Amygdala (tissue), 56 donors: ENCODE measurements at places on chromosomes 7 and 10.
A peak's percentile ranks its signal among the peaks of the same experiment; 100 is the strongest.

DNA sequence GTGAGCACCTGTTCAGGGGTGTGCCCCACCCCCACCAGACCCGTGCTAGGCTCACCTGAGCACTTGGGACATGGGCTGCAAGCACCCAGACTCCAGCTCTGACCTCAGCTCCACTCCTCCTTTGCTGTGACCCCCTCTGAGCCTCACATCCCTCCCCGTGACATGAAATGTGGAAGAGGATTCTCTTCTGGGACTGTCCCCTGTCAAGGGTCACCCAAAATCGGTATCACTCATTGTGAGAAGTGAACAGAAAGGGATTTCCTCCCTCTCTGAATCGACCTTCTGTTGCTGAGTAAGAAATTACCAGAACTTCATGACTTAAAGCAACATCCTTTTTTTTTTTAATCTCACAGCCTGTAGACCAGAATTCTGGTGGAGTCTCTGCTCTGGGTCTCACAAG is 6.2 kb upstream of the CHST15 start:
- no peak for DNase-seq

DNA sequence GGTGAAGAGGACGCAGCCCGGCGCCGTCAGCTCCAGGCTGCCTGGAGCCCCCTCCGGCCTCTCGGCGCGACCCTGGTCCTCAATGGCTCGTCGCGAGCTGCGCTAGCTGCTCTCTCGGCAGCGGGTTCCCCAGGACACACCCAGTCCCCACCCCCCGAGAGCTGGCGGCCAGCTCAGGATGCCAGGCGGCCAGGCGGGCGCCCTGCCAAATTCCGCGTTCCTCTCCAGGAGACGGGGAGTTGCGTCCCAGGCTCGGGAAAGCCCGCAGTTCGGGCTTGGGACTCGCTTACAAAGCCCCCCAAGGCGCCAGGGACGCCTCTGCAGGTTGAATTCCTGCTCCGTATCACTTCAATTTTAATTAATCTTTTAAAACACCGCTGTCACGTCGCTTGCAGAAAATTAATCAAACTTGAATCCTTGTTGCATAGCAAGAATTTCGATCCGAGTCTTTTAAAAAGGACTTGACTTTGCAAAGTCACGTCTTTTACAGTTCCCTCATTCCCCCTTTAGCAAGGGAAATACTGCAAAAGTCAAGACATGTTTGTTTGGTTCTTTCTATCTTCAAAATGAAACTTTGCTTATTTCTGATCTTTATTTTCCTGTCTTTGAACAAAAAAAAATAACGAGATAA is 28.2 kb downstream of the SKIDA1 start:
- peak; percentile 67 for DNase-seq

GRCh38 chr7:85525676-85526075 is 338.8 kb upstream of the SEMA3D start:
- DNase-seq = no peak

DNA sequence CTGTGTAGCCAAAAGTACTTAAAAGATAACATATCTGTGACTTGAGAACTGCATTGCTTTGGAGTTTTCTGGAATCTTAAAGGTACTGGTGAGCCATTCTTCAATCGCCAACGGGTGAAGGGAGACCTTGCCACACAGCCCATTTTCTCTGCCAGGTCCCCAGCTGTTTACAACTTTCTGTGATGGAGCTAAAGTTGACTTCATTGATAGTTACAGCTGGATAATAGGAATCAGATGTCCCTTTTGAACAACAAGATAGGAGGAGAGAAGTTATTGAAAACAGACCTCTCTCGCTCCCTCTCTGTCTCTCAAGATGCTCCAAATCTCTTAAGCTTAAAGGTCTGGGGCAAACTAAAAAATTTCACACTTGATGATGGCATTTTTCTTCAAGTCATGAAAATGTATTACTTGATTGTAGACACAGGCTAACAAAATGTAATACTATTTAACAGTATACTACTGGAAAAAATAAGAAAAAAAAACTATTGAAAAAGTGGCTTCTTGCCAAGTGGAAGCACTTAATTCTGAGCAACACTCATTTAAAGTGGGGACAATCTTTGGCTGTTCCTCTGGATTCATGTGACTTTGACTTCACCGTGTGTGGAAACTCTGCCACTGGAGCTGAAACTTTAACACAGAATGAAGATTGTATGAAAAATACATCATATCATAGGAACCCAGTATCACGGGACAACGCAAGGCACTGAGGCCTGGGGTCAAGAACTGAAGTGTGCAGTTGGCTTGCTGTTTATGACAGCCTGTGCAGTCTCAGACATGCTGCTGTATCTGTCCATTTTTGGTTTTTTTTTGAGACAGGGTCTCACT is 78.4 kb upstream of the AFAP1L2 start:
- no peak for DNase-seq

- no peak for DNase-seq
Measured at GRCh38 chr10:120508393-120508792, 51.4 kb downstream of the PLPP4 start.
